ENCODE measurements at places on chromosomes 7 and 10. TPM values are rescaled to one million over a fixed set of nuclear protein-coding genes. Genes with fewer than 3 reads are reported as not detected.

Gene CPVL
- total RNA-seq = 0.51 TPM

Gene PRRT4
- total RNA-seq = under 0.01 TPM

Gene CNPY1
- total RNA-seq = not detected

DNA sequence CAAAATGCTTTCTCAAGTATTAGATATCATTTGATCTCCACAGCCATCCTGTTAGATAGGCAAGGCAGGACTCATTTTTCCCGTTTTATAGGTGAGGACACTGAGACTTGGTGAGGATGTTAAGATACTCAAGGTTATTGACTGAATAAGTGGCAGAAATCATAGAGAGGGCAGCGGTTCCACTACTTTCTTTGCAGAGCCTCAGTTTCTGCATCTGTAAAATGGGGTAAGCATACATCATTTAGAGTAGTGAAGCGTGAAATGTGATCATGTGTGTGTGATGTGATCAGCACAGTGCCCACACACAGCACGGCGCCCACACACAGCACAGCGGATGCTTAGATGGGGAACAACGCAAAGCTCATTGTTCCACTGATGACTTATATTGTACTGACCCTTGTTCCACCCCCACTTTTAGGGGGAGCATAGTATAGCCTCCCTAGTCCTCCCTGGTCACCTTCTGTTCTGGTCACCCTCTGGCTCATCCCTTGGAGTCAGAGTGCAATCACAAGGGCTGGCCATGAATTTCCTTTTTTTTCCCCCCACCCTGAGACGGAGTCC, 10.5 kb downstream of the UBTD1 start:
- DNase-seq = no peak
- no peak overlapping the region for H3K27ac ChIP-seq
- no peaks in the 10 kb centered on the region for H3K4me1 ChIP-seq
- H3K27me3 ChIP-seq = no peaks in the 10 kb centered on the region
- H3K36me3 ChIP-seq = no peaks in the 10 kb centered on the region

DNA sequence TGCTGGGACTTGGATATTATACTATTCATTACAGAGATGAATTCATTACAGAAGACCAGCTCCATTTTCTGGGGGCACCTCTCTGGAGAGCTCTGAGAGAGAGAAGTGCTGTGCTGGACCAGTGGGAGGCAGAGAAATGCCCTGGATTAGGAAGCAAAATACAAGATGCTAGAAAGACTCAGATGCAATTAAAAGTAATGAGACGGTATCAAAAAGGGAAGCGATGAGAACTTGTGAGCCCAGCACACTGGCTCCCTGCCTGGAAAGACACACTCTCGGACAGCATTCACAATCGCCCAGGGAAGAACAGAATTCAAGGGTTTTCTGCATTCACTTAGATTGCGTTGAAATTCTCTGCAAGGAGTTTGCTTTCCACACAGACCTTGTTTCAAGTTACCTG, 3.5 kb upstream of the FRAT2 start:
- DNase-seq = no peak
- H3K4me3 ChIP-seq = no peak overlapping the region
- H3K27me3 ChIP-seq = peaks cover 15% of the 10 kb centered on the region
- H3K4me1 ChIP-seq = no peaks in the 10 kb centered on the region

- peak within 1 kb of the TSS; percentile 35 for H3K4me3 ChIP-seq
- H3K4me1 ChIP-seq = no peaks in the 10 kb centered on the region
- peak; percentile 82 for DNase-seq
These were observed at the start of gene GPNMB for GRCh38 chr7:23246555-23246954. TSS of gene GPNMB (plus strand) at chr7:23246775. CDS start at chr7:23246858, 83 bp downstream.

DNA sequence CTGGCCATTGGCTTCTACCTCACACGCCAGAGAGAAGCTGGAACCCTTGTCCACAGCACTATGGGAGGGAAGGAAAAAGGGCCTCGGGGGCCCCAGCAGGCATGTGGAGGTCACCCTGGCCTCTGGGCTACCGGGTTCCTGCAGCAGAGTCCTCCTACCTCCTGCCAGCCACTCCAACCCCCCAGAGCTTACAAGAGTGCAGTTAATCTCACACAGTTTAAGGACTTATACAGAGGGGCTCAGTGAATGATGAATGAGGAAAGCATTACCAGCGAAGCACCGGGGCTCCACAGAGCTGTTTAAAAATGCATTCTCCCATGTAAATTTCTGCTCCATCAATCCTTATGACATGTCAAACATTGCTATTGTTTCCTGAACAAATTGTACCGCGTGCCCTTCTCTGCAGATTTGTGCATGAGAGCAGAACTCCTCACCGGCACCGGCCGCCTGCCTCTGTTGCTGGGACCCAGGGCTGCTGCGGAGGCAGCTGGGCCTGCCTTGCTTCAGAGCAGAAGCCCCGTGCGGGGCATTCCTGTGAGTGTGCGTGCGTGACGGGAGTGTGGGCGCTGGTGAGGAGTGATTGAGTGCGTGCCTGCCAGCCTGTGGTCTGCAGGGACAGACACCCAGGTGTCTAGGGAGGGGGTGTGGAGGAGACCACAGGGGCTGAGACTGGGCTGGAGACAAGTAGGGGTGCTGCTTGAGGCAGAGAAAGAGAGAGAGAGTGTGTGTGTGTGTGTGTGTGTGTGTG, 52.8 kb downstream of the C10orf105 start:
- no peaks in the 10 kb centered on the region for H3K27me3 ChIP-seq
- H3K4me1 ChIP-seq = no peaks in the 10 kb centered on the region
- H3K4me3 ChIP-seq = no peak overlapping the region

DNA sequence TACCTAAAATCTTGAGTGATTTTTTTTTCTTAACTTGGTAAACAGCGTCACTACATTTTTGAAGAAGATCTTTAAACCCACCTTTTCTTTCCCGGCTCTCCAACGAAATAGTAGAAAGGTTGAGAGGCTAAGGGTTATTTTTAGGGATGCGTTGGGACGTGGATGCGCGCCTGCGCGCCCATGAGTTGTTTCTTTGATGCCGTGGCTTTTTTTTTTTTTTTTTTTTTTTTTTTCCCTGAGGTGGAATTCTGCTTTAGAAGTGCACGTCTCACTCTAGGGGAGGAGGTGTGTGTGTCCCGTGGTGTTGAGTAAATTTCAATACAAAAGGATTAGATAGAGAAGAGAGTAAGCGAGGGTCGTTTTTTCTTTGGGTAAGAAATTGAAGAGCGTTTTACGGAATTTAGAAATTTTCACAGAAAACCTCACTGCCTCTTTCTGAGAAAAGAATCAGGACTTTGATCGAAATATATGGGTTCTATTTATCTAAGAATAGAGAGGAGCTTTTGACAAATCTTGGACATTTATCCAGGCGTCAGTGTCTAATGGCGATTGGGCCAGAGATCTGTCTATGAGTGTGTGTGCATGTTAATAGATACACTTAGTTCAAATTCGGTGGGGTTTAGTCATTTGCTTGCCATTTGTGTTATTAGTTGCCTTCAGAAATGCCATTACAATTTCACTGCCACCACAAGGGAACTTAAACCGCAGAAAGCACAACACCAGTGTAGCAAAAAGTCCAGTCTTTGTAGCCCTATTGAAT, 1.2 kb upstream of the SP8 start:
- DNase-seq = no peak
- no peaks in the 10 kb centered on the region for H3K4me1 ChIP-seq
- H3K27me3 ChIP-seq = peaks cover 43% of the 10 kb centered on the region
- H3K36me3 ChIP-seq = no peaks in the 10 kb centered on the region
- no peak overlapping the region for H3K4me3 ChIP-seq

DNA sequence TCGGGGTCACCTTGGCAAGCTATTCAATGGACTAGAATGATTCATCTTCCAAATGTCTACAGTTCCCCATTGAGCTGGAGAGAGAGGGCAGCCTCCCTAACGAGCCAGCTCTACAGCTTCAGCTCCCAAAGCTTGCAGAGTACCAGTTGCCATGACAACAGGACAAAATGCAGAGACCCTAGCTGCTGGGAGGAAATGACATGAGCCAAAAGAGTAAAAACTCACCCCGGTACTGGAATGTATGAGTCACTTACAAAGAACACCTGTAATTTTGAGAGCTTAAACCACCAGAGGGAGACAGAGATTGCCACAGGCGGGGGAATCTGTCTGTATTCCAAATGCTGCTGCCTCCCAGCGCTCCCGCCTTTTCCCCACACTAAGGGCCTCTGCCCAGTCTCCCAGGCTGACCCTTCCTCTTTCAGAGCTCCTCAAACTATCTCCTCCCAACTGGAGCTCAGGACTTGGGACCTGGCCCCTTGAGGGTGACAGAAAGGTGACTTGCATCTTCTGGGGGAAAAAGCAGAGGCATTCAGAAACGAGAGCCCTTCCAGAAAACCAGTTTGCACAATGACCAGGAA, 95.5 kb downstream of the CUL2 start:
- peak; percentile 91 for DNase-seq
- H3K27me3 ChIP-seq = no peaks in the 10 kb centered on the region
- H3K36me3 ChIP-seq = no peaks in the 10 kb centered on the region
- no peaks in the 10 kb centered on the region for H3K4me1 ChIP-seq

GRCh38 chr10:110448682-110449418, 48.9 kb upstream of the DUSP5 start:
- peaks cover 10% of the 10 kb centered on the region for H3K4me1 ChIP-seq
- no peak overlapping the region for H3K27ac ChIP-seq
- H3K27me3 ChIP-seq = no peaks in the 10 kb centered on the region

- no peak overlapping the region for H3K27ac ChIP-seq
- H3K4me1 ChIP-seq = no peaks in the 10 kb centered on the region
- peaks cover 12% of the 10 kb centered on the region for H3K36me3 ChIP-seq
- no peak for DNase-seq
- peak overlapping the region; percentile 62 for H3K4me3 ChIP-seq
These were observed 2.6 kb downstream of the ZNF777 start for GRCh38 chr7:149458235-149458634.

DNA sequence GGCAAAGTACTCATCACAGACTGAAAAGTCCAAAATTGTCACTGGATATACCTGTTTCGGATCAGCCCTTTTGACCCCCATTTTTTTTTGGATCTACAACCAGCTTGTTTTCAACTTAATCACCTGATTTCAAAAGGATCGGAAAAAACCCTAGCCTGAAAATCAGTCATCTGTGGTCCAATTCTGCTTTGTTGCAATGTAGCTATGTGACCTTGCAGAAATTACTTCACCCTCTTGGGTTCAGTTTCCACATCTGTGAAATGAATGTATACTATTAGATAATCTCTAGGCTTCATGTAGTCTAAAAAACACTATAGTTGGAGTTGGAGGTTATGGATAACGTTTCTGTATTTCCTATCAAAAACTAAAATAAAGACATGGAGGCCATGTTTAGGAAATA, 37.1 kb downstream of the STEAP4 start:
- no peaks in the 10 kb centered on the region for H3K27me3 ChIP-seq
- H3K27ac ChIP-seq = no peak overlapping the region
- no peak for DNase-seq
- no peaks in the 10 kb centered on the region for H3K36me3 ChIP-seq

GRCh38 chr7:2015251-2015871, 217.4 kb downstream of the MAD1L1 start:
- no peaks in the 10 kb centered on the region for H3K36me3 ChIP-seq
- H3K27me3 ChIP-seq = no peaks in the 10 kb centered on the region
- DNase-seq = no peak
- no peak overlapping the region for H3K4me3 ChIP-seq
- peaks cover 19% of the 10 kb centered on the region for H3K4me1 ChIP-seq
- H3K27ac ChIP-seq = no peak overlapping the region

DNA sequence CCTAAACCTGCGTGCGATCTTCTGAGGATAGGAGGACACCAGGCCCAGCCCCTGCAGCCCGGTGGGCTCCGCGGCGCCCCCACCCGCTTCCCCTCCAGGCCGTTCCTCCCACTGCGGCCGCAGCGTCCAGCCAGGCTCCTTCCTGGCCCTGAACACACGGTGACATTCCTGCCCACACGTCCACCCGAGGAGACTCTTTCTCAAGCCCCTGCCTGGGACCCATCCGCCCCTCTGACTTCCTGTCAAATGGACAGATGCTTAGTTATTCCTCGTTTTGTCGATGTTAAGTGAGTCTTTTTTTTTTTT, 32.4 kb upstream of the RNF32 start:
- H3K27me3 ChIP-seq = no peaks in the 10 kb centered on the region
- H3K4me1 ChIP-seq = no peaks in the 10 kb centered on the region
- H3K4me3 ChIP-seq = no peak overlapping the region
- H3K36me3 ChIP-seq = no peaks in the 10 kb centered on the region
